ENCODE measurements at places on chromosomes 6 and 20. TPM values are rescaled to one million over a fixed set of nuclear protein-coding genes. Genes with fewer than 3 reads are reported as not detected.

DNA sequence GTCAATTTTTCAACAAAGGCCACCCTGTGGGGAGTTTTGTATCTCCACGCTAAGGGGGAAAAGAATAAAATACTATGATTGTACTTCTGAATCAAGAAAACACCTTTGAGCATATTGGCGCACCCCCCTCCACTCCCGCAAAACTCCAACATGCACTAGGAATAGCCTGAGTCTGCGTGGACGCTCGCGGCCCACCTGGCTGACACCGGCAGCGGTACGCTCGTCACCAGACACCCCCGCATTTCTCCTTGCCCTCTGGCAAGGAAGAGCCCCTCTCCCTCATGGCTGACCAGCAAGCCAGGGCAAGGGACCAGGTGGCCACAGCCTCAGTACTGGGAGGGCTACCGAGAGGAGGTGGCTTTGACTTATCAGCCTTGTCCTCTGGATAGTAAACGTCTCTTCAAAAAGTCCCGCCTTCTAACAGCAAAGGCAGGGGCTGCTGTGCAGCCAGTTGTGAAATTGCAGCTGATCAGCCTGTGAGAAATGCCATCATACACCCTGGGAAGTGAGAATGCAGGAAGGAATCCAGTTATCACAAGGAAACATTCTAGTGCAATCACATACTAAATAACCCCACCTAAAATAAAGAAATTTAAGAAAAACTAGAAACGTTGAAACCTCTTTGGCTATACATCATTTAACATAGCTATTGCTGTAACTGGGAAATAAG is 84.2 kb downstream of the HUS1B start:
- no peak for DNase-seq

GRCh38 chr20:1338096-1338495 is 9.2 kb upstream of the SDCBP2 start:
- DNase-seq: peak; percentile 55

DNA sequence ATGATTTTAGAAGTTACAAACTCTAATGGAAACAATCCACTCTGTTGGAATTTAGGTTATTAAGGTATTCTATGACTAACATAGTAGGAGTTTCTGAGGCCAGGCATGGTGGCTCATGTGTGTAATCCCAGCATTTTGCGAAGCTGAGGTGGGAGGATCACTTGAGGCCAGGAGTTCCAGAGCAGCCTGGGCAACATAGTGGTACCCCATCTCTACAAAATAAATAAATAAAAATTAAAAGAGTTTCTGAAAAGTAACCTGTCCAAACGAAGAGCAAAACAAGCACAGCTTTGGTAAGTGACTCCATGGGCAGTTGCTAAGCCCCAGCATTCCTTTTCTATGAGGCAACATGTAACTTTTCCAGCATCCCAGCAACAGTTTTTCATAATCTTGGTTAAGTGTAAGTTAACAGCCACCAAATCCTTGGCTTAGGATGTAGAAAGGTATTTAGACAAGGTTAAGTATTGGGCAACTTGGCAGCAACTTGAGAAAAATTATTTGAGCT is 86.3 kb downstream of the SOX4 start:
- no peak for DNase-seq

DNA sequence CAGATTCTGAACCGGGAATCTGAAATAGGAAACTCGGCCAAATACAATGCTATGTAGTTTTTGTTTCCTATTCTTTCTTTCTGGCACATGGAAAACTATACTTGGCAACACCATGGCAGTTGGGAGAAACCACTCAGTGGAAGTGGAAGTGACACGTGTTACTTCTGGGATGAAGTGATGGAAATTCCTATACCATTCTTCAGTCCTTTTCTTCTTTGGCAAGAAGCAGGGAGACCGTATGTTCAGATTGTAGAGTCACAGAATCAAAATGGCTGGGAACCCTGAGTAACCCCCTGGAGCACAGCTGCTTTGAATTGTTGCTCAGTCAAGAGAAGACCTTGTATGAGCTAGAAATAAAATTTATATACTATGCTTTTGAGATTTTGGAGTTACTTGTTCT is 18.8 kb upstream of the TINAG start:
- no peak for DNase-seq

DNA sequence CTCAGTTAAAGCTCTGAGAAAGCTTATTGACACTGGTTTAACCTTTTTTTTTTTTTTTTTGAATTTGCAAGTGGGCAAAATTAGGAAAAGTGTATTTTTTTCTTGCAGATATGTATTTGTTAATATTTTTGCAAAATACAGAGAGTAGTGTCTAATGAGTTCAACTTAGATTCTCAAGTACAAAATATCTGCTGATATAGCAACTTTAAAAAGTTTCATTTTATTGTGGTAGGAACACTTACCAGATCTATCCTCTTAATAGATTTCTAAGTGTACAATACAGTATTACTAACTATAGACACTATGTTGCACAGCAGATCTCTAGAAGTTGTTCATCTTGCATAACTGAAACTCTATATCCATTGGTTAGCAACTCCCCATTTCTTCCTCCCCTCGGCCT is 30.9 kb upstream of the HDDC2 start:
- no peak for DNase-seq

Gene MTFR2
- not detected for polyA plus RNA-seq

Gene SNAP91
- 0.25 TPM for polyA plus RNA-seq

DNA sequence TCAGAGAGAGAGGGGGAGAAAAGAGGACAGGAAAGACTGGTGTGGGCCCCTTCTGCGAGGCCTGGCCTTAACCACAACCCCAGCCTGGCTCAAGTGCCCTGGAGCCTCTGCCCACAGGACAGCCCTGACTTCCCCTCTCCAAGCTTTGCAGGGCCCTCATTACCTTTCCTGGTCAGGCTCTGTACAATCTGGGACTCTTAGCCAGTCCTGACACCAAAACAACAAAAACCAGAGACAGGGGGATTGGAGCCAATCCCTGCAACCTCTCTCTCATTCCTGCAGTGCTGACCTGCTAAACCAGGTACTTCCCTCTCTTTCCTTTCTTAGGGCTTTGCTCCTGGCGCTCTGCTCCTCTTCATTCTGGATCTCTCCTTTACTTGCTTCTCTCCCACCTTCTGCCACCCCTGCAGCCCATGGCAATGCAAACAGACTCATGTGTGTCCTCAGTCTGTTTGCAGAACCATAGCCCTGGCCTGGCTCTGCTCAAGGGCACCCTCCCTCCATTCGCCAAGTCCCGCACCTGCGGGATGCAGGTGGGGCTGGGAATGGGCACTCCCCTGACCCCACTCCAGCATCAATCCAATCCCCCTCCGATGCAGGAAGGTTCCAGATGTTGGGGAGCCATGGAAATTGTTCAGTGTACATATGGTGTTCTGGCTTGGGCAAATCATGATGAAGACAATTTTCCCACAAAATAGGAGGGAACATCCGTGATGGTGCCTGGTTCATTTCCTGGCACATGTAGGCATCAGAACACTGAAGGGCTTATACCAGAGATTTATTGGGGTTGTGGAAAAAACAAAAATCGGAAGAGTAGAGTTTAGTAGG is 38.1 kb downstream of the RPP40 start:
- no peak for DNase-seq

GRCh38 chr20:7926323-7926722 is 13.9 kb downstream of the HAO1 start:
- no peak for DNase-seq

GRCh38 chr6:45513213-45513618 is 135.5 kb upstream of the SUPT3H start:
- no peak for DNase-seq

- no peak for DNase-seq
Observed at GRCh38 chr20:4896119-4896702, 105.1 kb downstream of the SLC23A2 start.

Gene ANGPT4
- not detected for polyA plus RNA-seq

DNA sequence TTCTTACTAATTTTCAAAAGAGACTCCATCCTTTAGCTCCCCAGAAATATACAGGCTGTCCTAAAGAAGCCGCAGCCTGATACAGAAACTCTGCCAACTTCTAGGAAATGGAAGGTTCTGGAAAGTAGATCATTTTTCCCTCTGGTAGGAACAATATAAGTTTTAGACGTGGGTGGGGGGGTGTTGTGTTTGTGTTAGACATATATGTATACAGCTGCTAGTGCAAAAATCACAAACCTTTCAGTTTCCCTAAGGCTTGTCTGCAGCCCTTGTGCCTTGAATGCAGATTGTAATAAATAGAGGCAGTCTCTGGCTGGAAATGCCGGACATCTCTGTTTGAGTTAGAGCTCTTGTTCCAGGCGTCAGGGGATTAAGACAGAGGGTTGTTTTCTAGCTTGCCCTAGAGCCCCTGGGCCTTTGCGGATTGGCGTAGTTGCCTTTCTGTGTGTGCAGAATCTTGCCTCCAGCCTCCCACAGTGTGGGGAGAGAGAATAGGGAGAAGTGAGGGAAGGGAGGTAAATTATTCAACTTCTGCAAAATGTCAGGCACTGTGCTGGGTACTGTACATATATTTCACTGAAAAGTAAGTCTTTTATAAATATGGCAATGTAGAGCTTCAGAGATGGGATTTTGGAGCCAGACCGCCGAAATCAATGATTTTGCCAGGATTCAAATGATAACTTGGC is 269.7 kb downstream of the PRL start:
- DNase-seq: no peak
